NK-92 treated with Interleukin-12 subunit alpha and Interleukin-12 subunit beta, amount 100 ng/mL, for 24 hours (cell line): ENCODE measurements at places on chromosomes 5 and 9.

DNA sequence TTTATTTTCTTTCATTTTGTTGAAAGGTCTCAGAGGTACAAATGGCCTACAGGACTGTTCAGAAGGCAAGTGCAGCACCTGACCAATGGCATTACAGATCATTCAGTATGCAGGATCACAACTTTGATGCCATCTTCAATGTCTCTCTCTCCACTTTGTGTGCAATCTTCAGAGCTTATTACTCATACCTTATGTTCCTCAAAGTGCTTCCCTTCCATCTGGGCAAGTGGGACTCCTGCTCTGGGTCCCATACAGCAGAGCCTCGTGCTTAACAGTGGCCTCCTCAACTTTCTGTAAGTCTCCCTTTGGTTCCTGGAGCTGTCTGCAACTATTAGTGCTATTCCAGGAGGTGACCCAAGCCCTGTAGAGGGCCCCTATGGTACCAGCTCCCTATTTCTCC is 358.4 kb upstream of the RPS23 start:
- DNase-seq: no peak

DNA sequence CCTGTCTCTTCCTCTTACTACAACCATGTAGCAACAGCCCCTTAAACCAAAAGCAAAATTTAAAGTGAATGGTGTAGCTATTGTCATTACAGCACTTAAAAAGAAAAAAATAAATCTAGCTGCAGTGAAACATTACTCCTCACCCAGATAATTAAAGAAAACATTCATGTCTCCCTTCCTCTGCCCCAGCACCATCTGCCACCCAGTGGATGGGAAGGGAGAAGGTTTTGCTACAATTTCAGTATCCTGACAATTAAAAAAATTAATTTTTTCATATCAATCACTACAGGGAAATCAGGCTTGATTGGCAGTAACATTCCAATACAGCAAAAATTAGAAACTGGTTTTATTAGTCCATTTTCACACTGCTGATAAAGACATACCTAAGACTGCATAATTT is 147.4 kb upstream of the PUM3 start:
- DNase-seq: no peak

GRCh38 chr5:31107091-31107518 is 86.4 kb upstream of the CDH6 start:
- DNase-seq: no peak

DNA sequence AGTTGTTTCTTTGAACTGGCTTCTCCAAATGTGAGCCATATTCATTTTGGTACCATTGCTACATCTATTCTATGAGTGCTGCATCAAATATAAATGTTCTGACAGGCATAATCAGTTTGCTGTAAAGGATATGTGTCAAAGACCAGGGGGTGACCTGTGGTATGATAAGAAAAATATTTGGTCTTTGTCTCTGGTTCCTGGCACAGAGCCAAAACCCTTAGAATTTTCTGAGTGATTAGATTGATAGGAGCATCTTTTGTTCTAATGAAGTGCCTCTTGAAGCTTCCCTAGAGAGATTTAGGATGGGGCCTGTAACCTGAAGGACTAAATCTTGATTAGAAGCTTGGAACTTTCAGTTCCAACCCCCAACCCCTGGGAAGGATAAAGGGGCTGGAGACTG is 256.3 kb downstream of the NNT start:
- no peak for DNase-seq

DNA sequence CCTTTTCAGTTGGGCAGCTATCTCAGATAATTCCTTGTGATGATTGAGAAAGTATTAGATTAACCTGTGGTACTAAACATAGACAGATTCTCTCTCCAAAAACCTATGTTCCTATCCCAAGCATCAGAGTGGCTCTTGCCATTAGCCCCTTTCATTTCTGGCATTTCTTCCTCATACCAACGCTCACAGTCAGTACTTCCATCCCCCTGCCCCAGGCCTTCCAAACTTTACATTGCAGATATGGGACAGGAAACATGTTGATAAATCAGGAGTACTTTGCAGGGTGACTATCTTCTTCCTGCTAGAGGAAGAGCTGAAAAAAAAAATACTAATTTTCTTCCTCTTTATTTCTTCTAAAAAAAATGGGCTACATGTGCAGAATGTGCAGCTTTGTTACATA is 442.6 kb upstream of the RGMB start:
- DNase-seq: no peak
